Iris pigment epithelial cell (primary cell): ENCODE measurements at places on chromosomes 4 and X.
A peak's percentile ranks its signal among the peaks of the same experiment; 100 is the strongest.

GRCh38 chrX:136784231-136784630 is 3.5 kb upstream of the ARHGEF6 start:
- DNase-seq = no peak

GRCh38 chrX:2627272-2627867 is 63.7 kb upstream of the CD99 start:
- peak; percentile 42 for DNase-seq

GRCh38 chr4:149321438-149321837 is 494.2 kb downstream of the IQCM start:
- DNase-seq = no peak

DNA sequence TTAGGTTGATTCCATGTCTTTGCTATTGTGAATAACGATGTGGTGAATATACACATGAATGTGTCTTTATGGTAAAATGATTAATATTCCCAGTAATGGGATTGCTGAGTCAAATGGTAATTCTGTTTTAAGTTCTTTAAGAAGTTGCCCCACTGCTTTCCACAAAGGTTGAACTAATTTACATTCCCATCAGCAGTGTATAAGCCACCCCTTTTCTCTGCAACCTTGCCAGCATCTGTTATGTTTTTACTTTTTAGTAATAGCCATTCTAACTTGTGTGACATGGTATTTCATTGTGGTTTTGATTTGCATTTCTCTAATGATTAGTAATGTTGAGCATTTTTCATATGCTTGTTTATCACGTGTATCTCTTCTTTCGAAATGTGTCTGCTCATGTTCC is 503.3 kb downstream of the PCDH18 start:
- no peak for DNase-seq

DNA sequence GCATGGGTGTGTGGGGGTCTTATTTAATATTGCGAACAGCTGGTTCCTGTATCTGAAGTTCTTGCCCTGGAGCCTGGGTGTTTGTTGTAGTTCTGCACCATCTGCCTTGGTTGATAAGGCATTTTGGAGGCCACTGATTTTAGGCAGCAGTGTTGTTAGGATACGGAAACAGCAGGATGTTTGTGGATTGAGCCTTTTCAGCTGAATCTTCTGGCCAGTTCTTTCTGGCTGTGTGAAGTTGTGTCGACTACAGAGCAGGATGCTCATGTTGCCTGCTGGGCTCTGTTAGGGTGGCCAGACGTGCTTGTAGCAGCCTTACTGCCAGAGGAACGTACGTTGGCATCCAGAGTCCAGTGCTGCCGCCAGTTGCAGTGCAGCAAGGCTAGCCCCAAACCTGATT is 134.2 kb downstream of the PTTG2 start:
- no peak for DNase-seq

GRCh38 chrX:20656721-20657120 is 390.0 kb upstream of the RPS6KA3 start:
- no peak for DNase-seq

DNA sequence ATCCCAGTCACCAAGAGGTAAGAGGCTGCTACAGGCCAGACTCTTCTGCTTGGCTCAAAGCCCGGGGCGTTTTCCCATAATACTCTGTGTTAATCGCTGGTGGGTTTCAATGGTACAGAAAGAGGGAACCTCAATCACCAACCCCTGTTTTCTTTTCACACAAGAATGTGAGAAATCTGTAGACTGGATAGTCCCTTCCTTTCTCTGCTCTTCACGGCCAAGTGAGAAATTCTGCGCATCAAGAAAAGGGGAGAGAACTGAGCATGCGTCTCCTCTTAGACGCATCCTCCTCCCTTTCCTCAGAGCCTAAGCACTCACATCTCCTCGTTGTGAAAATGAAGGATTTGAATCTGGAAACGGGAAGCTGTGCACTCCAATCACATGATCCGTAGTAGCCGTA is 64.7 kb downstream of the CLNK start:
- no peak for DNase-seq

DNA sequence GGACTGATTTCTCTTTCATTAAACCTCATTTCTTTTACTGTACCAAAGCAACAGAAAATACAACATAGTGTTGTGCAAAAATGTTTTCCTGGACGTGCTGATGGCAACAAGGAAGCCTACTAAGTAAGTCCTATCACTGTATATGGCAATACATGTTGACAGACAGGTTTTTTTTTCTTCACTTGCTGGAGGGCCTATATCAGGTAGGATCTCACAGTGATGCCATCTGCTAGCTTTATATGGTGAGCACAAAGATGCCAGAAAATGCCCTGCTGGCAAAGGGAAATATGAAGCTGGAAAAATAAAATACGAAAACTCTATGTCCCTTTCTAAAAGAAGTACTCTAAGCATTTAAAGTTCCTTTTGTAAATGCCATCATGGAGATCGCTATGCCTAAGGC is 119.0 kb upstream of the PDLIM3 start:
- no peak for DNase-seq

DNA sequence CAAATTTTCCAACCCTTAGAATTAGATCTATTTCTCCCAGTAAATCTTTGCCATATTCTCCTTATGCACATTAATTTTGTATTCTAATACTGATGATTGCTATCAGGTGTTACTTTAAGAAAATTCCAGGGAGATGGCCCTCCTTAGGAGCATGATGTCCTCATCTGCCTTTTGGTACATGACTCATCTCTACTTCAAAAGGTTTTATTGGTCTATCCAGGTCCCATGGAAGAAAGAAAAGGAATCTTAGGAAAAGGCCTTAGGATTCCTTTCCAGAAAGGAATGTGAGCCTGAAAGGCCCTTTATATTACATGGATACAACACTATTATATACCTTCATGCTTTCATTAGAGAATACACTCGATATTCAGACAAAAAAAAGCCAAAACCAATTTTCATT is 968.2 kb downstream of the STIM2 start:
- DNase-seq = no peak

- no peak for DNase-seq
Measured at GRCh38 chr4:40502220-40502619, 127.4 kb downstream of the RBM47 start.

DNA sequence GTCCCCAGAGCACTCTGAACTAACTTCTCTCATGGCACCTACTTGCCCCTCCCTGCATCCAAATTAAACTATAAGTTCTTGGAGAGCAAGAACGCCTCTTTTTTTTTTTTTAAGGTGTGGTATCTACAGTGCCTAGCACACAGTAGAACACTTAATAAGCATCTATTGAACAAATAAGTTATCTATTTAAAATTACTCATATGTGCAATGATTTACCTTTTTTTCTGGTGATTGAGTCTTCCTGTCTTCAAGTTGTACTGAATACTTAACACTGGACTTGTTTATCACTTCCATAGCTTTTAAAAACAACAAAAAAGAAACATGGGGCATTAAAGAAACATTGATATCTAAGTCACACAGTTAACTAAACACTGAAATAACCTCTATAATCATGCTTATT is 29.1 kb downstream of the HAUS3 start:
- no peak for DNase-seq

- DNase-seq = peak; percentile 52
Measured at GRCh38 chrX:13013363-13014110, 30.9 kb downstream of the FAM9C start.

- DNase-seq = no peak
Measured at GRCh38 chr4:74112399-74113105, 13.6 kb upstream of the CXCL2 start.

- no peak for DNase-seq
Measured at GRCh38 chr4:159902648-159903047, 799.8 kb downstream of the RAPGEF2 start.

GRCh38 chr4:4867375-4868039 is 8.0 kb downstream of the MSX1 start:
- no peak for DNase-seq

DNA sequence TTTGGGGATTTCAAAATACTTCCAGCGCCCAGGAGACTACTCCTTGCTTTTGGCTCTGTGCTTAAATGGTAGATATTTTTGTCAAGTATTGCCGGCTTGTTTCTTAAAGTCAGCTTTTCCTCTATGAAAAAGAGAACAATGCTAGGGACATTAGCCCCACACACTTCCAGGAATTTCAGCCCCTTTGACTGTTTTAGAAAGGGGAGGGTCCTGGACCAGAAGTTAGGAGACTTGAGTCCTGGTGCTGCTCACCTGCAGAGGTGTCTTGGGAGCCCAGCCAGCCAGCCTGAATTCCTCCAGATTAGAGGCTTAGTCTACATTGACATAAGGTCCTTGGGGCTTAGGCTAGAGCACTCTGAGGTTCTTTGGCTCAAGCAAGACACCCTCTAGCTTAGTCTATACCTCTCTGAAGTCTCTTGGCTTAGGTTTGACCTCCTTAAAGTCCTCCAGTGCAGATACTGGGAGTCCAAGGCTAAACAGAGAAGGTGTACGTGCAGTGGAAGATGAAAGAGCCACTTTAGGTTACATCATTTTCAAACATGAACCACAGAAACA is 1.6 kb upstream of the SETD7 start:
- DNase-seq = no peak

GRCh38 chrX:5802391-5802790 is 426.3 kb downstream of the NLGN4X start:
- DNase-seq = no peak

DNA sequence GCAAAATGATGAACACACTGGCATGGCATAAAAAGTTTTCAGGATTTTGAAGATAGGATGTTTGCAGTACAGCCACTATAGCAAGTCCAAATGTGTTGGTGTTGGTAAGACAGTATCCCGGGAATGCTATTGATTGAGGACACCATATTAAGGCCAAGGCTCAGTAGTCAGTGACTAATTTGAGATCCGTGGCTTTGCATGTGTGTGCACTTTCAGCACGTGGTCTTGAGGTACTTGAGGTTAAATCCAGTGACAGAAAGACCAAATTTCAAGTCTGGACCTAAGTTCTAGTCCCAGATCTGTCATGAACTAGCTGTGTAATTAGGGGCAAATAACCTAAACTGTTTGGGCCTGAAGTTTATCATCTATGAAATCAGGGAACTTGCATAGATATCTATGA is 76.5 kb upstream of the ETNPPL start:
- DNase-seq = no peak

GRCh38 chrX:112164420-112164819 is 81.8 kb upstream of the TRPC5 start:
- no peak for DNase-seq

DNA sequence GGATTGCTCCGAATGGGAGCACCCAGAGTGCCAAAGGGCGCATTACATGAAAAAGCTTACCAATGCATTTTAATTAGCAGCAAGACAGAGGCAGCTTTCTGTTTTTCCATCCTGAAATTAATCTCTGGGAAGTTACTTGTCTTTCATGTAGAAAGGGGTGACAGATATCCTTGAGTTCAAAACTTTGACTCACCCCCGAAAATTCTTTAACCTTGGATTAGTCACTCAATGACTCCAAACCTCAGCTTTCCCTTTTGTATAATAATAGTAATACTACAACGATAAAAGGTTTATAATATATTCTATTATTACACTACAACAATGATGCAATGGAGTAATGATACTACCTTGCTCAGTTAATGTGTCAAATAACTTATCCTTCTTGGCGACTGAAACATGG is 126.3 kb downstream of the ADAMTS3 start:
- peak; percentile 27 for DNase-seq

GRCh38 chr4:186472948-186473347 is 82.4 kb downstream of the MTNR1A start:
- peak; percentile 27 for DNase-seq

DNA sequence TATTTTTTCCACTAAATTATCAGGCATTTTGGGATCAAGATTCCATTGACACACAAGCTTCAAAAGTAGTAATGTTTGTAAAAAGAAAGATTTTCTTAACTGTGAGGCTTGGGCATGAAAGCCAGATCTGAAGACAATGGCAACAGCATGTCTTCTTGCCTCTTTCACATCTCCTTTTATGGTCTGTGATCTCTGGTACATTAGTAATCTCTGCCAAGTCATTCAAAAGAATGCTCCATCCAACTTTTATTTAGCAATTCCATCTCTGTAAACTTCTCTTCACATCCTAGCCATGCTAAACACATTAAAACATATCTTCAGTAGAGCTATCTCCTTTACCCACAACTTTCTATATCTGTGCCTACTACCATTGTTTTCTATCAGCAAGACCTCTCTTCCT is 465.4 kb downstream of the FAT4 start:
- DNase-seq = peak; percentile 22

- DNase-seq = no peak
Measured at GRCh38 chr4:157895205-157895604, 277.6 kb downstream of the GASK1B start.

GRCh38 chr4:128349921-128350320 is 62.3 kb upstream of the PGRMC2 start:
- DNase-seq = peak; percentile 98

DNA sequence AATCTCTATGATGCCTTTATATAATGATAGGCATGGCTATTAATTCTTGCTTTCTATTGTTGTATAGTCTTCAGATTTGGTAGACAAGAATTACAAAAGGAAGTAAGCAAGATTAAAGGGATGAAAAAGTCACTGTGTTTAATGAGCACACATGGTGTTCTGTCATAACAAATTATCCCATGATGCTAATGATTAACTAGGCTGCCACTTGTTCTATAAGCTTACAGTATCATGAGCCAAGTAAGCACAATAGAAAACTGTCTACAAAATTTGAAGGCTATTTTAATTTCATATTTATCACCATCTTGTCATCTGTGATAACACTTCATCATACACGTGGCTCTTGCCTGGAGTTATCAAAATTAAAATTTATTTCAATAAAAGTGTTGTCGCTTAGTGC is 466.7 kb downstream of the GASK1B start:
- DNase-seq = no peak

- no peak for DNase-seq
Measured at GRCh38 chrX:39952989-39953388, 144.8 kb downstream of the BCOR start.

DNA sequence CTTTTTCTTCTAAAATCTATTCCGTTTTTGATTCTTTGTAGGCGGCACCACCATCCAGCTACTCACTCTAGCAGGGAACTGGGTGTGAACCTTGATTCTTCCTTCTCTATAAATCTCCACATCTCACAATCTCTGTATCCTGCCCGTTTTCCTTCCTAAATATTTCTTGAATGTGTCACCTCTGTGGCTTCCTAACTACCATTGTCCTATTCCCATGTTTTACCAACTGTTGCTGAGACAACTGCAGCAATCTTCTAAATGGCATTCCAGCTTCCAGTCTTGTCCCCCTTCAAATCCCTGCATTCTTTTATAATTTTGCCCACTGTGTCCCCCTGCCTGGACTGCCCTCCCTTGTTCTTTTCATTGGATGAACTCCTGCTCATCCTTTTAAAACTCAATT is 641.3 kb downstream of the RPA4 start:
- DNase-seq = no peak

GRCh38 chr4:15976456-15977447 is 13.8 kb upstream of the FGFBP2 start:
- no peak for DNase-seq

DNA sequence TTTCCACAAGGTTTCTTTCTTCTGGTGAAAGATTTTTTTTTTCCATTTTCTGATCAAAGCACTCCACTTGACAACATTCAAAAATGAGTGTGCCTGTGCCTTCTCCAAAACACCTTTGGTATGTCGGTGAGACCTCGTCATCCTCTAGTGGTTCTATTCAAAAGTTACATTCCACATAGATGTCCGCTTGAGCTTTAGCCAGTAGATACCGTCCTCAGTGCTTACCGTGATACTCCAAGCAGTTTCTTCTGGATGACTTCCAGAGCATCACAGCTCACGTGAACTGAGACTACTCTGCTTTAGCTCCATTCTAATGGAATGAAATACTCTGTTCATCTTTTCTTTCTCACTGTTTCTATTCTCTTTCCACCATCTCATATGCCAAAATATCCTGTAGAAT is 38.2 kb upstream of the VEGFC start:
- no peak for DNase-seq

GRCh38 chr4:84887824-84888223 is 78.7 kb downstream of the WDFY3 start:
- peak; percentile 72 for DNase-seq
